Heart left ventricle (tissue), 16 donors: ENCODE measurements at places on chromosomes 6 and 20. TPM values are rescaled to one million over a fixed set of nuclear protein-coding genes. Genes with fewer than 3 reads are reported as not detected.
A peak's percentile ranks its signal among the peaks of the same experiment; 100 is the strongest.

Gene SLC35D3
- not detected for total RNA-seq

DNA sequence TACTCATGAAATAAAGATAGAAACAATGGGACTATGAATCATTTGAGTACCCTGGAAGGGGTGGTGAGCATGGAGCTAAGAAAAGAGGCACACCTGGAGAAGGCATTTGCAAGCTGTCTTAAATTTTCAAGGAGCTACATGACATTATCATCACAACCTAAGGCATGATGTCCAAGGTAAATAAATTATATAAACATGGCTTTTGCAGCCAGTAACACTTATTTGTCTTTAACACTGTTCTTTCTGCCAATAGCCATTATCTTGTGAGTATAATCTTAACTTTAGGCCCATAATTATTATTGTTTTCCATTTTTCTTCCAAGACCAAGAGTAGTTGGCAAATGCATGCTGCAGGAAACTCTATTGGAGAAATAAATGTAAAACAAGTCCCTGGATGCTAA, 63.7 kb downstream of the ALDH5A1 start:
- H3K36me3 ChIP-seq: no peaks in the 10 kb centered on the region
- no peak overlapping the region for H3K4me3 ChIP-seq
- H3K4me1 ChIP-seq: no peaks in the 10 kb centered on the region
- H3K27ac ChIP-seq: no peak overlapping the region
- DNase-seq: no peak
- no peaks in the 10 kb centered on the region for H3K27me3 ChIP-seq

DNA sequence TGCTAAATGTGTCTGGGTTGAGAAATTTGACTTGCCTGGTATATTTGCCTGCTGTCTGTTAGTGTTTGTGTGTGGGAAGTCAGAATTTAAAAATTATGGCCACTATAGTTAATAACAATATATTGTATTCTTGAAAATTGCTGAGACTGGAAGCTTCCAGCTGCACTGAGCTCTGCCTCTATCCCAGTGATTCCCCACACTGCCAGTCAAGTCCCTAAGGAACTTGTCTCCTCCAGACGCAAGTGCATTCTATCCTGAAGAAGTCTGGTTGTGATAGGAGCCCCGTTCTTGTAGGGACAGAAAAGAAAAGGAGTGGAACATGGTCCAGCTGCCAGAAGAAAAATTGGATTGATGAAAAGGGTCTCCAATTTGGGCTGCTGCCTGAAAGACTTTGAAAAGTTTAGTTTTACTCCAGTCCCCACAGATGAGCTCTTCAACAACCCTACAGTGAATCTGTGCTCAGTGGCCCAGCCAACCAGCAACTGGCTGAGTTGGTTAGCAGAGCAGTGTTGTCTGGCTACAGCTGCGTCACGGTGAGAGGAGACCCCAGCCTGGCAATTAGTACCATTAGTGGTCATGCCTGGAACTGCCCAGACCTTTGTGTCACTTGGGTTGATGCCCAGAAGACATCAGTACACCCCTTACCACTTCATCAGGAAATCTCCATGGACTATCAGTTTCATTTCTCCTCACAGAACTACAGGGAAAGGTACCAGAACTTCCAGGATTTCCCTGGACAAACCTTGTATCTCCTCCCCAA, 183.1 kb upstream of the MCHR2 start:
- no peak for DNase-seq
- no peaks in the 10 kb centered on the region for H3K36me3 ChIP-seq
- H3K4me1 ChIP-seq: no peaks in the 10 kb centered on the region
- H3K27ac ChIP-seq: peak overlapping the region; percentile 25
- H3K4me3 ChIP-seq: no peak overlapping the region

DNA sequence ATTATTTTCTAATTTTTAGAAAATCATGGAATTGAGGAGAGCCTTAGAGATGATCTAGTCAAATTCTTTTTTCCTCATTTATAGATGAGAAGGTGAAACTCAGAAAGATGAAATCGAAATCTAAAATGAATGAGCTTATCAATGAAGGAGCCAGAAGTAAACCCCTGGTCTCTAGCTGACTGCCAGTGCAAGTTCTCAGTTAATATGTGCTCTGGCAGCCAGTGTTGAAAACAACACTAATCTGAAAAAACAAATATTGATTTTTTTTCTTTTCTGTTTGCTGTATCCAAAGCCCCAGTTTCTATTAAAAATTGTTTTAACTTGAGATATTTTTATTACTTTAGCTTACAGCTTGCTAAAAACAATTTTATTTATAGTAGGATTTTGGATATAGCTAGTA, 21.5 kb upstream of the PBOV1 start:
- H3K27ac ChIP-seq: no peak overlapping the region
- H3K4me3 ChIP-seq: no peak overlapping the region
- no peaks in the 10 kb centered on the region for H3K27me3 ChIP-seq
- no peaks in the 10 kb centered on the region for H3K4me1 ChIP-seq

Gene RSPH9
- not detected for total RNA-seq
